ENCODE measurements at places on chromosomes 4 and X. TPM values are rescaled to one million over a fixed set of nuclear protein-coding genes. Genes with fewer than 3 reads are reported as not detected.

DCAF12L2 gene
- 0.18 TPM for total RNA-seq

CSAG2 gene
- not detected for total RNA-seq

BMPR1B gene
- 0.32 TPM for total RNA-seq

PASD1 gene
- not detected for total RNA-seq

IGSF1 gene
- not detected for total RNA-seq

LGI2 gene
- 0.81 TPM for total RNA-seq

SLIT2 gene
- total RNA-seq, result 24.1 TPM

TMSB15B gene
- 12.6 TPM for total RNA-seq

RNF212 gene
- total RNA-seq, result 4.2 TPM

PDCL2 gene
- not detected for total RNA-seq

TCP11X1 gene
- not detected for total RNA-seq

LINC00632 gene
- 44.0 TPM for total RNA-seq

GUCY1B1 gene
- 4.5 TPM for total RNA-seq

FUNDC1 gene
- 9.6 TPM for total RNA-seq

PAGE4 gene
- total RNA-seq, result not detected

DGKK gene
- total RNA-seq, result not detected

GCNA gene
- total RNA-seq, result 0.81 TPM

DDIT4L gene
- 1.6 TPM for total RNA-seq

SSX5 gene
- not detected for total RNA-seq

LDOC1 gene
- total RNA-seq, result 11.2 TPM

ADH1B gene
- total RNA-seq, result 31.3 TPM
